Fibroblast of lung (primary cell): ENCODE measurements at places on chromosomes 13 and 19. TPM values are rescaled to one million over a fixed set of nuclear protein-coding genes. Genes with fewer than 3 reads are reported as not detected.

DNA sequence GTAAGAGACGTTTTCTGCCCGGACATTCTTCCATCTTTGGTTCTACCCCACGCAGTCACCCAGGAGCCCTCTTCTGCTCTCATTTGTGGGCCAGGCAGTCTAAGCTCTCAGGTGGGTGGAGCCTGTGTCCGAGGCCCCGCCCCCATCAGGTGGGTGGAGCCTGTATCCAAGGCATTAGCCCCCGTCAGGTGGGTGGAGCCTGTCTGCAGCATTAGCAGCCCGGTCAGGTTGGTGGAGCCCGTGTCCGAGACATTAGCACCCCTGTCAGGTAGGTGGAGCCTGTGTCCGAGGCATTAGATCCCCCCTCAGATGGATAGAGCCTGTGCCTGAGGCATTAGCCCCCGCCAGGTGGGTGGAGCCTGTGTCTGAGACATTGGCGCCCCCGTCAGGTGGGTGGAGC is 45.5 kb upstream of the C13orf46 start:
- no peak for DNase-seq

- no peak for DNase-seq
Observed at GRCh38 chr19:42198676-42199439, 18.6 kb downstream of the DEDD2 start.

DNA sequence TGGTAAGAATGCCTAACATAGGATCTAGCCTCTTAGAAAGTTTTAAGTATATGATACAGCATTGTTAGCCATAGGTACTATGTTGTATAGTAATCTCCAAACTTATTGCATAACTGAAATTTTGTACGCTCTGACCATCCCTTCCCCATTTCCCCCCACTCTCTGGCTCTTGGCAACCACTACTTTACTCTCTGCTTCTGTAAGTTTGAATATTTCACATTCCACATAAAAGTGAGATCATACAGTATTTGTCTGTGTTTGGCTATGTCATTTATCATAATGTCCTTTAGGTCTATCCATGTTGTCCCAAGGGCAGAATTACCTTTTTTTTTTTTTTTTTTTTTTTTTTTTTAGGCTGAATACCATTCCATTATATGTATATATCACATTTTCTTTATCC is 396.9 kb downstream of the DLEU7 start:
- DNase-seq = peak; percentile 54

GRCh38 chr13:51494156-51494555 is 41.3 kb upstream of the INTS6 start:
- DNase-seq = peak; percentile 76

GRCh38 chr13:113452466-113452865 is 822 bp downstream of the ADPRHL1 start:
- no peak for DNase-seq

Gene KIRREL2
- under 0.01 TPM in 1 of 2 replicates, not detected in the other for total RNA-seq

Gene ADM5
- total RNA-seq = 0.26 and 0.33 TPM in 2 replicates
